ENCODE measurements at places on chromosomes 2 and 18. TPM values are rescaled to one million over a fixed set of nuclear protein-coding genes. Genes with fewer than 3 reads are reported as not detected.

DNA sequence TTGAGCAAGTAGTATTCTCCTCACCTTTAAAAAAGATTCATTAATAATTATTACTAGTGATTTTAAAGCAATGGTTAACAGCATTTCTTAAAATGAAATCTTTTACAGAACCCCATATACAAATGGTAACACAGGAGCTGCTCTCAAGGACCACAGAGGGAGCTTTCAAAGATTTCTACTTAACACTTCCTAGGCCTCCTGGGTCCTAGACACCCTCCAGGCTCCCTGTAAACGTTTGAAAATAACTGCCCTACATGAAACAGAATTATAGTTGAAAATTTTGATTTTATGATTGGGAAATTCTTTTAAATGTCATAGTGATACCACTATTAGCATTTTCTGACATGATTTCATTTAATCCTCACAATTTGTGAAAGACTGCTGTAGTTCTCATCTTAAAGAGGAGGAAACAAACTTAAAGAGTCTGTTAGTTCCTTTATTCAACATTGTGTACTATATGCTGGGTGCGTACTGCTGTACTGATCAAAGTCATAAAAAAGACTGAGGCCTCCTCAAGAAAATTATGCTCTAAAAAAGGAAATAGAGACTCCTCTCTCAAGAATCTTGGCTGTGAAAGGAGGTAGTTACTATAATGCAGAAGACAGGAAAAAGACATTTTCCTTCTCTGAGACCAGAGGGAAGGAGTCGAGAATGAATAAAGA lies 10.6 kb downstream of the CUL3 start:
- no peak for DNase-seq

DNA sequence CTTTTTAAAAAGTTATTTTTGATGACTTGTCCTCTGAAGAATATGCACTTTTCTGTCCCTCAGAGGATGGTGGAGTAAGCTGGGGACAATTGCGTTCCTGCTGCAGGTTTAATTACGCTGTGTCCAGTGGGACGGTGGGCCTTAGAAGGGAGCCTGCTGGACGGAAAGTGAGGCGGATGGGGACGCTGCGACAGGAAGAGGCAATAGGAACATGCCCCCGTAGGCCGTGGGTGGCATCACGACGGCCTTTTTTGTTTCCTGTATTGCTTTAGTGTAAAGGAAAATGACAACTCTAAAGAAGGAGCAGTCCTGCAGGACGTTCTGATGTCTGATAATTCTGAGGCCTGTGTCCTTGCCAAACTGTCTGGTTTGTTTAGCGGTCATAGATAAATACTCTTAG lies 121.6 kb downstream of the NFATC1 start:
- no peak for DNase-seq

DNA sequence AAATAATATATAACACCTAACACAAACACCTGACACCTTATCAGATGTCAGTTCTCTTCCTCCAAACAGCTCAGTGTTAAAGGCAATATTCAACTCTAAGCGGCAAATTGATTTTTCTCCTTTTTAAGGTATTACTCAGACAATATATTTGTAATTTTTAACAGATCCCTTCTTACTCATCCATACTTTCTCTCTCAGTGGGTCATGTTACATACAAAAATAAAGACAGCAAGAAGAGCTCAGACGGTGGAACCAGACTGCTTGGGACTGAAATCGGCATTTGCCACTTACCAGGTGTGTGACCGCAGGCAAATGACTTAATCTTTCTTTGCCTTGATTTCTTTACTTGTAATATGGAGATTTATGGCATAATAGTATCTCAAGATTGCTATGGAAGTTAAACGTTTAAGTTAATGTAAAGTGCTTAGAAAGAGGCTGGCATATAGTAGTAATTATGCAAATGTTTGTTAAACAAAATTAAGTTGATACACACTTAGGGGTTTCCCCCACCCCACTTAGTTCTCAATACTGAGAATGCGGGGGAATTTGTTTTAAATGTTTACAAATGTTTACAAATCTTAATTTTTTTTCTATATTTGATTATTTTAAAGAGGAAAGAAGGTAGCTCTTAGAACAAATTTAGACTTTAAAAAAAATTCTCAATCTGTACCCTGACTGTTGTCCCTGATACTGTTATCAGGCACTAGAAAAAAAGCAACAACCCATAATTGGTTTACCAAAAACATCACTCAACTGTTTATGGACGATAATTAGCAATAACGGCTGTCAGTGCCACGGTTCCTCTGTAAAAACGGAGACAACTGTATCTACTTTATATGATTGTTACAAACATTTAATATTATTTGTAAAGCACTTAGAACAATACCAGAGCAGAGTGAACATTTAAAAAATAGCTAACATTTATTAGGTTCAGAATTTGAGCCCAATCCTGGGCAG lies 25.6 kb downstream of the MAP3K2 start:
- DNase-seq, result no peak

DNA sequence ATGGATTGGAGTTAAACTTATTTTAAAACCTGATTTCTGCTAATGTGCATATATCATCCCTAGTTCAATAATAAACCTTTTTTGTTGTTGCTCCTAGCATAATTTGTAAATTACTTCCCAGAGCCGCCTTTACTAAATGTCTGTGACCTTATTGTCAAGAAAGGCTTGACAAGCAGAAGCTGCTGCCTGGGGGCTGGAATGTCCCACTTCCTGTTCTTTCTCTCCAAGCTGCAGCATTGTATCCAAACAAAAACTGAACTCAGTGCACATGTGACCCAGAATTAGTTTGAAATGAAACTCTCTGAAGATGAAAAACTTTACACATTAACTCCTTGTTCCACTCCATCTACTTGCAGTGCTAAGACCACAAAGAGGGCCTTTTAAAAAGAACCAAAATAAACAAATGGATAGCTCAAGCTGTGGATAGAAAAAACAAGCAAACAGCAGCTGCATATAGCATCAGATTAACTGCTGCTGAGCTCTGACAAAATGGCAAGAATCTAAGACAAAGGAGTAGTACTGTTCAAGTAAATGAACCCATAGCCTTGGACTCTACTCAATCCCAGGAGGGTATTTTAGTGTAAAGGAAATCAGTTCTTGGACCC lies 99.8 kb upstream of the NEUROD1 start:
- DNase-seq, result no peak

Gene LDLRAD4
- 0.36 TPM for total RNA-seq

Gene TEKT4
- total RNA-seq, result not detected
